EL (cell line): ENCODE measurements at places on chromosomes 7 and 10.

GRCh38 chr7:135653340-135654080, 8.8 kb upstream of the STMP1 start:
- no peak for DNase-seq

DNA sequence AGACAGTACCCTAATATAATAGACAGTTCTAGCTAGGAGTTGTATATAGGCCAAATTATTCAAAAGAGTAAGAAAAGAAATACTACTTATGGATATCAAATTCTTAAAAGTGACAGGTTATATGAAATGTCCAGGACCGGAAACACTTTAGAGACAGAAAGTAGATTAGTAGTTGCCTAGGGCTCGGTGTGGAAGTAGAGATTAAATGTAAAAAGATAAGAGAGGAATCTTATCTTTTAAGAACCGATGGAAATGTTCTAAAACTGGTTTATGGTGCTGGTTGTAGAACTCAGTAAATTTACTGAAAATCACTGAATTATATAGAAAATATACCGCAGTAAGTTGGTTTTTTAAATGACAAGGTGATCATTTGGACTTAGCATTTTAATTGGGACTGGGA, 147.5 kb upstream of the ASAH2 start:
- no peak for DNase-seq

GRCh38 chr7:69597278-69598076, 798 bp upstream of the AUTS2 start:
- no peak for DNase-seq

DNA sequence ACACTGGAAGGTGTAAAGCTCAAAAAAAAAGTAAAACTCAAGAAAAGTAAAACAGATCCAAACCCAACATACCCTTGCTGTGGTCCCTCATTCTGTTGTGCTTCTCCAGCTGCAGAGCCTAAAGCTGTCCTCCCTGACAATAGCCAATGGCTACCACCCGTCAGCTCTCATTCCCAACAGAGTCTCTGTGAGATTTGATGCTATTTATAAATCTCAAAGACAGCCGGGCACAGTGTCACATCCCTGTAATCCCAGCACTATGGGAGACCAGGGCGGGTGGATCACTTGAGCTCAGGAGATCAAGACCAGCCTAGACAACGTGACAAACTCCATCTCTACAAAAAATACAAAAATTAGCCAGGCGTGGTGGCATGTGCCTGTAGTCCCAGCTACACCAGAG, 116.0 kb downstream of the KMT2E start:
- DNase-seq = no peak

DNA sequence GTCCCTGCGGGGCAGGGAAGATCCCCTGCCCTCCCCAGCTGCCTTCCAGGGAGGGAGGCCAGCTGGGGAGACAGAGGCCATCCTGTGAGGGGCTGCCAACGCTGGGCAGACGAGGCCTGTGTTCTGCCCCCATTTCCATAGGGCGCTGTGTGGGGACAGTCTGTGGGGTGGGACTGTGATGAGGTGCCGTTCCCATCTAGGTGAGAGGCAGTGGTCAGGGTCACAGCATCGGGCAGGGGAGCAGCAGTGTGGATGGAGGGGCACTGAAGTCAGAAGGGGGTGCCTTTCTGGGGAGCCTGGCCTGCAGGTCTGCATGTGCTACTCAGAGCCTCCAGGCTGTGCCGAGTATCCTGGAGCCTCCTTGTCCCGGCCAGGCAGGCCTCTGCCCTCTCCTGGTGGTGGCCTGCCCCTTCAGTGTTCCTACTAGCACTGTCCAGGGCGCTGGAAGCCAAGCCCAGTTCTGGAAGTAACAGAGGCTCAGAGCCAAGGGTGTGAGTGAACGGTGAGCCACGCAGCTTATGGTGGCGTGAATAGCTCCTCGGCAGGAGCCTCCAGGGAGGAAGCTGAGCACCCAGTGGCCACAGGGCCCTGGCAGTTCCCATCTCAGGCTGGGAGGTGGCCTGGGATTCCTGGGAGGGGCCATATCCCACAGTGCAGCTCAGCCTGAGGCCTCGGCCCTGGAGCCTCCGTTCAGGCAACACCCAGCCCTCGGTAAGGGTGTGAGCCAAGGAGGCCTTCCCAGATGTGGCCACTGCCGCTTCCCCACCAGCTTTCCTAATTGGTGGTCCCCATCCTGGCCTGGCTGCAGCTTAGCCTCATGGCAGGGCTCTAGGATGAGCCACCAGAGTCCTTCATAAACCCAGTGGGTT, 23.3 kb upstream of the CSGALNACT2 start:
- DNase-seq = no peak

DNA sequence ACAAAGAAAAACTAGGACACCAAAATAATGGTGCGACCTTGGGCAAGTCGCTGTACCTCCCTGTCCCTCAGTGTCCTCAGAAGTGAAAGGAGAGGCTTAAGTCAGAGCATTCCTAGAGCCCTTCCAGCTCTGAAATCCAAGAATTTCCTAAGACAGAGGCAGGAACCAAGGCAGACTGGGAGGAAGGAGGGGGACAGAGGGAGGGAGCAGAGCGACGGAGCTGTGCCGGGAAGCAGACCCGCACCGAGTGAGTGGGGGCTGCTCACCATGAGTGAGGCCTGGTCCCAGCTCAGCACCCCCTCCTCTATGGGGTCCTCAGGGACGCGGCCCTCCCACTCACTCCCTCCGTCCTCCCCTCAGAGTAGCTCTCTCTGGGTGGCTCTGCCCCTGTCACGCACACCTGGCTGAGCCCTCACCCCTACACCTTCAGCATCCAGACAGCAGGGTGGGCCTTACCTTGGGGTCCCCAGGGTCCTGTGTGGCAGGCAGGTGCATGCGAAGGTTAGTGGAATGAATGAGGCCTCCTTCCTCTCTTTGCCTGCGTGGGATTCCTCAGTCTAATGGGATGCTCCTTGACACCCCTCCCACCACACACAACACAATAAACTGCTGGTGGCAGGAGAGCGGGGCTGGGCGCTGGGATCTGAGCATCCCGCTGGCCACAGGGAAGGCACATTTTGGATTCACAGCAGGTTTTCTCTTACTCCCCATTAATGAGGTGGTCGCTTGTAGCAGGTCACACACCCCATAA, 4.6 kb upstream of the SMARCD3 start:
- DNase-seq = no peak

- peak; percentile 24 for DNase-seq
Observed at GRCh38 chr10:99777918-99778714, 4.3 kb upstream of the ABCC2 start.

GRCh38 chr10:125264091-125264490, 103.7 kb upstream of the CTBP2 start:
- DNase-seq = no peak

GRCh38 chr7:105567024-105567423, 14.3 kb downstream of the EFCAB10 start:
- DNase-seq = no peak

GRCh38 chr10:7697426-7697825, 5.7 kb upstream of the ITIH2 start:
- DNase-seq = no peak

DNA sequence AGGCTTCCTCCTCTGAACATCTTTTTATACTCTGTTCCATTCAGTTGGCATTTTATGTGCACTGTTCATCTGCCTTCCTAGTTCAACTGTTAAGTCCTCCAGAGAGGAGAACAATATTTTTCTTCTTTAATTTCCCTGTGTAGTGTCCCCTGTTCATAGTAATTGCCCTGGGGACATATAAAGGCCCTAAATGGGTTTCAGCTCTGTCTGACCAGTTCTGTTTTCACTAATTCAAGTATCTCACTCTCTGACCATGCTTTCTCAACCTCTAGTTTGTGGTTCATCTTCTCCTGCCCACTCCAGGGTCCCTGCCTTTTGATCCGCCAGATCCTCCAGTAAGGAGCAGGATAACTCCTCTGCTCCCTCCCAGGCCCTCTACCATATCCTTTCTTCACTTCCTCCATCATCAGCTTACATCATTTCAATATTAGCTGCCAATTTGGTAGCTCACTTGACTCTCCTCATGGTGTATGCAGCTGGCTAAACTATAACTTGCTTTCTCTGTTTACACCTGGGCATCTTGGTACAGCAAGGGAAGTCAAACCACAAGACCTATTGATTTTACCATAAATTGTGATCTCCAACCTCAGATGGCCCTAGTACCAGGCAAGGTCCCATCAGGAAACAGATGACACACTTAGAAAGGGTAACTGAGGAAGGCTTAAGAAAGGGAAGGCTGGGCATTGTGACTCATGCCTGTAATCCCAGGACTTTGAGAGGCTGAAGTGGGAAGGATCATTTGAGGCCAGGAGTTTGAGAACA, 17.7 kb upstream of the C10orf67 start:
- no peak for DNase-seq

DNA sequence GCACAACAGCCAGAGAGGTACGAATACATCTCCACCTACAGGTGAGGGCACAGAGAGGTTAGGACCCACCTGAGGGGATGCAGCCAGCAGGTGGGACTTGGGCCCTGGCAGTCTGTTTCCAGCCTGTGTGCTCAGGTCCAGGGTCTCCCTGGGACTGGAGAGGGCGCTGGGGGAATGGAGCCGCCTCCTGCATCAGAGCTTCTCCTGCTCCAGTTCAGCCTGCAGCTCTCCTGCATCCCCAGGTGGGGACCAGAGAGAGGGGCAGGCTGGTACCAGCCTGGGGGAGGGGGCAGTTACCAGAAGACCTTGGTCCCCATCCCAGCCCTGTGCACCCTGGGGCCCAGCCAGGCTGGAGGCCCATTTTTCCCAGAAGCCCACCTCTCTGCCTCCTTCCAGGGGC, 80.7 kb downstream of the LHPP start:
- no peak for DNase-seq

DNA sequence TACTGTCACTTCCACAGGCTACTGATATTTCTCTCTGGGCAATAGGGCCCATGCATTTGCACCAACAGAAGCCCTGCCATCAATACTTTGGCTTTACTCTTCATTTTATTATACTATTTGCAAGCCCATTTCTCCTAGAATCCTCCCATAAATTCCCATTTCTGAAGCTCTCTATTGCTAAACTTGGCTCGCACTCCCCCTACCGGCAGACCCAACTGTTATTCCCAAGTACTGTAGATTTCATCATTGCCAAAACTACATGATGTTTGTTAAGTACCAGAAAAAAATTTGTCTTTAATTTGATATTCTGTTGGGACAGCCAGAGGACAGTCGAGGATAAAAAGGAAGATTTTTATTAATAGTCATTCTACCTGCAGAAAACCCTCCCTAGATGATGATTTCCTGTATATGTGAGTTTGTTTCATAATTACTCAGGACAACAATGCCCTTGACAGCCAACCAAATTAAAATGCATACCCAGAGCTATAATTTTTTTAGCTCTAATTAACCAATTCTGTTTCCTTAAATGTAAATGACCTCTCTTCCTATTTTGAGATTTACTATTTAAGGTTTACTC, 298.6 kb downstream of the REEP3 start:
- DNase-seq = peak; percentile 55

DNA sequence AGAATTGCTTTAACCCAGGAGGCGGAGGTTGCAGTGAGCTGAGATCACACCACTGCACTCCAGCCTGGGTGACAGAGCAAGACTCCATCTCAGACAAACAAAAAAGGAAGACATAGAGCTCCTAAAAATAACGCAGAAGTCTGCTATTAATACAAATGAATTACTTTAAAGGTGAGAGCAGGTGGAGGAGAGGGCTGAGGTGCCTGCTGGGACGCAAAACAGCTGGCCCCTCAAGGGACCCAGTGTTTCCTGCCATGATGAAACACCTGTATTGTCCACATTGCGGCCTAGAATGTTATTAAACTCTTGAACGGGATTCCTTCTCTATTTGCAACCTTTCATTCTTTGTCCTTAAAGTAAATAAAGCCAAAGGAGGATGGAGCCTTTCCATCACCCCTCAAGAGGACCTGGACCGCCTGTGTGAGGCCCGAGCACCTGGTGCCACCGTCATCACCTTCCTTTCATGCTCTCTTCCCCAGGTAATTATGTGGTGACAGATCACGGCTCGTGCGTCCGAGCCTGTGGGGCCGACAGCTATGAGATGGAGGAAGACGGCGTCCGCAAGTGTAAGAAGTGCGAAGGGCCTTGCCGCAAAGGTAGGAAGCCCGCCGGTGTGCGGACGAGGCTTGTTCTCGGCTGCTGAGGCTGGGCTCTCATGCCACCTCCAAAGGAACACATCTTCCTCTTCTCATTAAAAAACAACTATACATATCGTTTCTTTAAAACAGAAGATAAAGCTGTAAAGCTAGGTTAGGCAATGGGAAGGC, 136.7 kb downstream of the EGFR start:
- DNase-seq = no peak

- no peak for DNase-seq
Observed at GRCh38 chr7:74121401-74122249, 38.0 kb downstream of the LIMK1 start.

DNA sequence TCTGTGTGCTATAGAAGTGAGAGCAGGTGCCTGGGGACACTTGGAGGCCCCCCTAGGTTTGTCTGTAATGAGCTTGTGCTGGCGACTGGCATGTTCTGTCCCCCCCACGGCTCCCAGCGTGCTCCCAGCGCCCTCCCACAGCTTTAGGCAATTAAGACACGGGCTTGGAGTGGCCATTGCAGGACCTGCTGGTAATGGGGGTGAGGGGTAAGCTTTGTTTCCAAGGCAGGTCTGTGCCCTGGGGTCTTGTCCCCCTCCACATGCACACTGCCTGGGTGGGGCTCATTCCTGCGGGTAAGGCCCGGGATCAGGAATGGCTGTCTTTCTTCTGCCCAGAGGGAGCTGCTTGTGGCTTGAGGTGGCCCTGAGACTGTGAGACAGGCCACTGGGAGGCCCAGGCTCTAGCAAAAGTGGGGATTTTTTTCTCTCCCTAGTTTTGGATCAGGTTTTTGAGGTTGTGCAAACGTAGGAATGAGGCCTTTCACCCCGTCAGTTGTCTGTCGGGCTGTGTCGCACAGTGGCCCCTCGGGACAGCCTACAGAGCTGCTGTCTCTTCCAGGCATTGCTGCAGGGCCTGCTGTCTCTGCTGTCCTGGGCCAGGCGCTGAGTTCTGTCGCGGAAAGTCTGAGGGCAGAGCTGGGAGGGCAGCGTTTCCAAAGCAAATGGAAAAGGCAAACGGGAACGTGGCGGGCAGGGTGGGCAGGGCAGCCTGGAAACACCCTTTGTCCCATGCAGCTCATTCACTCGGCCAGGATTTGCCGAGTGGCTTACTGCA, 107.4 kb downstream of the LHPP start:
- DNase-seq = no peak

- no peak for DNase-seq
Observed at GRCh38 chr10:114635797-114636550, 22.1 kb downstream of the ABLIM1 start.

DNA sequence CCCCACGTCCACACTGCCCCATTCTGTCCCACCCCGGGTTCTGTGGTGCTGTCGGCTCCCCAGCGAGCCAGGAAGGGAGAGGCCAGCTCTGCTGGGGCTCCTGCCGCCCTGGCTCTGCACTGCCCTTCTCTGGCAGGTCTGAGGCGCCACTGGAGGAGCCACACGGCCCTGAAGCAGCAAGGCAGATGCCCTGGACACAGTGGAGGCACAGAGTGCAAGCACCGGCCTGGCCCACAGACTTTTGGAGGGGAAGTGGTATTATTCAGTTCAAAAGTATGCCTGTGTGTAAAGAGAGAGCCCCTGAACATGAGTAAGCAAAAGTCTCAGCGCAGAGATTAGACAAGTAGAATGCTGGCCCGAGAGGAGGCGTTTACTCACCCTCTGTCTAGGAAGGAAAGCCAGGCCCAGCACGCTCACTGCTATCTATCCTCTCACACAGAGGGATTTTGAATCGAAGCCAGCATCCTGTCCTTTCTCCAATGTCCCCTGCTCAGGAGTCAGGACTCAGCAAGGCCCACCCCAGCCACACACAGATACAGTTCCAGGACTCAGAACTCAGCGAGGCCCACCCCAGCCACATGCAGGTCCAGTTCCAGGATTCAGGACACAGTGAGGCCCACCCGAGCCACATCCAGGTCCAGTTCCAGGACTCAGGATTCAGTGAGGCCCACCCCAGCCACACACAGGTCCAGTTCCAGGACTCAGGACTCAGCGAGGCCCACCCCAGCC, 115.0 kb downstream of the EGFR start:
- DNase-seq = peak; percentile 99

- no peak for DNase-seq
Observed at GRCh38 chr10:61821153-61821552, 80.3 kb upstream of the ARID5B start.
